ENCODE measurements at places on chromosomes 5 and 9.

- DNase-seq, result no peak
These were observed 5.3 kb downstream of the GSN start for GRCh38 chr9:121273064-121273775.

DNA sequence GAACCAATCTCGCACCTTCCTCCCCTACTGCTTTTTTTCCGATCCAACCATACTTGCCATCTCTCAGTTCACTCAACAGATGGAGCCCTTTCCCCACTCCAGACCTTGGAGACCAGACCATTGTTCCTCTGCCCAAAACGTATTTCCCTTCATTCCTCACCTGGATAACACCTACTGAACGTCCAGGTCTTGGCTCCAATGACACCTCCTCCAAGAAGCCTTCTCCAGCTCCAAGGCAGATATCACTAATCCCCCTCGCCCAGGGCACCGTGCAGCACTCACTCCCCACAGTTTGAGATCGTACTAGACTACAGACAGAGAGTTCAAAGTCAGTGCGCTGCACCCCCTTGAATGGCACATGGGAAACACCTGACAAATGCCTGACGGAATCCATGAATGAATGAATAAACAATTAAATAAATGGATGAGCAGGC lies 47.1 kb upstream of the AKNA start:
- no peak for DNase-seq

DNA sequence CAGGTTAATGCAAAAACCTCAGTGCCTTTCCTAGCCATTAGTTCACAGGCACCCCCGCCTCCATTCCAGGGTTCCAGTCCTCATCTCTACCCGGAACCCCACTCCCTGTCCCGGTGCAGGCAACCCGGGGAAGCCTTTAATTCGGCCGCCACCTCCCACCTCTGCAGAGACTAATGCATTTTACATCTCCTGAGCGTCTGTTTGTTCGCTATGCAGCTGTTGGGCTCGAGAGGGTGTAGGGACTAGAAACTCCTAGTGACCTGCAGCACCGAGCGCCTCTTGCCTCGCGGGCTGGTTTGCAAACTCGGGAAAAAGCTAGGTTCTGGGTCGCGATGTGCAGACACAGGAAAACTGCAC lies 3.6 kb downstream of the GDNF start:
- DNase-seq, result no peak

- DNase-seq, result no peak
These were observed 50.7 kb upstream of the GRHPR start for GRCh38 chr9:37371565-37372464.

GRCh38 chr9:35357116-35357515 lies 132.8 kb upstream of the RUSC2 start:
- DNase-seq, result no peak

DNA sequence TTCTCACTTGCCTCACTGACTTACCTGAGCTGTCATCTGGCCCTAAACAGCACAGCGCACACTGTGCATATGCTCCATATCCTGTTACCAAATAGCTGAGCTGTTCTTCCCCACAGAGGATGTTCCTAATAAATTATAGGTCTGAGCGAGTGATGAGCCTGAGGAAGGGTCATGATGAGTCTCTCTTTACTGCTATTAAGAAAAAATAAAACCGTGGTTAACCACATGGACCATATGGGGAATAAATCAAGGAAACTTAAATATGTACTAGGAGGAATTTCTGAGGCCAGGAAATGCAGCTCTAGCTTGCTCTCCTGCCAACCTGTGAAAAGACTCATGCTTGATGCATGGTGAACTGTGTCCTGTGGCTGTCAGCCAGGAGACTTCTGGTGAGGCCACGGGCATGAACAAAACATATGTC lies 424.8 kb upstream of the DMAC1 start:
- DNase-seq, result no peak

GRCh38 chr9:116504893-116505480 lies 182.1 kb upstream of the TRIM32 start:
- DNase-seq, result no peak

DNA sequence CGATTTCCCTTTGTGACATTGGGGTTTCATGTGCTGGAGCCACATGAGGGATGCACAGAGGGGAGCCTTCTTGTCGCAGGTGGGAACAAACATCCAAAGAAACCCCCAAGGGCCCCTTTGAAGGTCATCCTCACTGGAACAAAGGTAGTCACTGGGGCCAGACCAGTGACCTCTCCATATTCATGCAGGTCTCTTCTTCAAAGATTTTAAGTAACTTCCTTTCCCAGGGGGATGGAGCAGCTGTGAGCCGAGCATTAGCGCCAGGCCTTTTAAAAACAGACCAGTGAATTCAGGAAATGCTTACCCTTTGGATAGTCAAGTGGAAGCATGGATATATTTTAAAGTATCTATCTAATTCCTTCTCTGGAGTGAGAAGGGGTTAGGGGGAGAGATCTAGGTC lies 33.0 kb downstream of the DAPK1 start:
- DNase-seq, result no peak

DNA sequence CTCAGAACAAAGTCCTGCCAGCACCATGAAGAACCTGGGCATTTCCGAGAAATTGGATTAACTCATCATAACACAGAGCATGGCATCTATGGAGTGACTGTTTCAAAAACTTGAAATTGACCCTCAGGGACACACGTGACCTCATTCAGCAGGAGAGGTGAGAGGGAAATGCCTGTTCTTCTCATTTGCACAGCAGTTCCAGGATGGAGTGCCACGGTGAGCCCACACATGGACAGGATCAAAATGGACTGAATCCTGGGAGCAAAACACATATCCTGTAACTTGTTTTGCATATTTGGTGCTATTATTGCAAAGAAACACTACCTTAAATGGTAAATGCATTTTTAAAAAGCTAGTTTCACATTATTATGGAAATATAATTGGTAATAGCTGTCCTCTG lies 256.1 kb upstream of the IRX2 start:
- no peak for DNase-seq

DNA sequence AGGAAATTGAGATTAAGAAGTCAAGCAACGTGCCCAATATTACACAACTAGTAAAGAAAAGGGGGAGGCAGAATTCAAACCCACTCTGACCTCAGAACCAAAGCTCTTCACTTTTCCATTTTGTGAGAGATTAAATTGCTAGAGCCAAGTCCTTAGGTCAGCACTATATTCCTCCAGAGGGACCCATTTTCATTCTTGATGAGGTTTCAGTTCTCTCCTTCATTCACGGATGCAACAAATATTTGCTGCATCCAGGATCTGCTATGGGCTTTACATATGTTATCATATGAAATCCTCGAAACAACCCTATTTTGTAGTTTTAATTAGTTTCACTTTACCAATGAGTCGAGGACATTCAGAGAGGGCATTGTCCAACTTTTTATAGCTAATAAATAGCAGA lies 239.2 kb downstream of the EFNA5 start:
- no peak for DNase-seq

DNA sequence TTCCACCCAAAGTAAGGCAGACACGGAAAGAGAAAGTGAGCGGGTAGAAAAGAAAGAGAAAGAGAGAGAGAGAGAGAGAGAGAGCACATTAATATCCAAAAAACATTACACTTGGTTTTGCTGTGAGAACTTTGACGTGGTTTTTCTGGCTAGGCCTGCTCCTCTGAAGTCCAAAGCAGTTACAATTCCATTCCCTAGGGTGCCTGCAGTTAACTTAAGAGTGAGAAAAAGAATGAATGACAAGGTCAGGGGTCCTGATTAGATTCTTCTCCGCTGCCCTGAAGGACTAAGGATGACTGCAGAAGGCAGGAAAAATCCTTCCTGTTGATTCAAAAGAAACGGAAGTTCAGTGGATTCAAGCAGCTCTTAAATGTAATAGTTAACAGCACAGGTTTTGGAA lies 589.8 kb downstream of the PRELID2 start:
- no peak for DNase-seq

GRCh38 chr9:121972501-121972981 lies 120.6 kb downstream of the TTLL11 start:
- no peak for DNase-seq

- DNase-seq, result no peak
These were observed 94.5 kb downstream of the F2RL2 start for GRCh38 chr5:76528547-76529331.

- no peak for DNase-seq
These were observed 12.8 kb downstream of the FAM81B start for GRCh38 chr5:95403996-95404395.

DNA sequence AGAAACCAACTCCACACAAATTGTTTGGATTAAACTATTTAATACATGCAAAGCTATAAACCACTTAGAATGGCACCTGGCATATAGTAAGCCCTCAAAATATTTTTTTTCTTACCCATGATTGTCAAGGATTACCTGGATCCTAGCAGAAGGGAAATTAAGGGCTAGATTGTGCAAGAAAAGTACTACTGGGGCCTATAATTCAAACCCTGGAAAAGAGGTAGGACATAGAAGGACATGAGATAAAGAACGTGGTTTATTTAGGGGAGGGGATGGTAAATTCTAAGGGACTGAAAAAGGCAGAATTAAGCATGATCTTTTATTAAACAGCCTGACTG lies 14.9 kb upstream of the ARL15 start:
- no peak for DNase-seq

DNA sequence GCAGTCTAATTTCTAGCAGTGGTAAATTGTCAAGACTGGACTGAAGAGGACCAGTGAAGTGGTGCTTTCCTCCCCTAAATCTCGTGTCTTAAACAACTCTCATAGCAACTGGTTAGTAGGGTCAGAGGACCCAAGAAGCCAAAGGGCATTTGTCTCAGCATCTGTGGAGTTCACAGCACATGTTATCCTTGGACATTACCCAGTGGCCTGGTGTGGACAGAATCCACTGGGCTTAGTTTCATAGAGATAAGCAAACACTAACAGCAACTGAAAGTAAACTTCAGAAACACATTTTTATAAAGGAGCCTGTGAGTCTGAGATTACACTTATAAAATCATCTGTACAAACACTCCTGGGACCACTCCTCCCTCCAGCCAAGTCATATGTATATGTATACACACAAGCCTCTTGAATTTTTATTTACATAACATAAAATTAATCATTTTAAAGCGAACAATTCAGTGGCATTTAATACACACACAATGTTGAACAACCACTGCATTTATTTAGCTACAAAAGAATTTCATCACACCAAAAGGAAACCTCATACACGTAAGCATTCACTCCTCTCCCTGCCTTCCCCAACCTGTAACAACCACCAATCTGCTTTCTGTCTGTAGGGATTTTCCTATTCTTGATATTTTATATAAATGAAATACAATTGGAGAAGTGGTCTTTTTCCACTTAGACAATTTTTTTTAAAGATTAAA lies 457.8 kb downstream of the RASEF start:
- DNase-seq, result no peak

DNA sequence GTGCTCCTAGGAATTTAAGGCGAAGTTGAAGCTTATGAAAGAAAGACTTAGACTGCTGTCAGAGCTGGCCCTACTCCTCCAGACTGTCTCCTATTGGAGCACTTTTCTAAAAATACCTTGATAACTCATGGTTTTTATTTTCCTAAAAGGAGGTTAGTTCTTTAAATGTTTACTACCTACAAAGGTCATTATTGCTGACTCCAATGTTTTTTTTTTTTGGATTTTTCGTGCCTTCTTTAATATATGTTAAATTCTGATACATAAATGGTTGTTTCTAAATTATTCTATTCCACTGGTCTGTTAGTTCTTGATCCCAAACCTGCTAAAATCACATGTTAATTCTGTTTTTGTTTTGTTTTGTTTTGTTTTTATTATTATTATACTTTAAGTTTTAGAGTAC lies 227.6 kb upstream of the FTMT start:
- no peak for DNase-seq

- no peak for DNase-seq
These were observed 38.2 kb upstream of the PTGS1 start for GRCh38 chr9:122332644-122333043.

DNA sequence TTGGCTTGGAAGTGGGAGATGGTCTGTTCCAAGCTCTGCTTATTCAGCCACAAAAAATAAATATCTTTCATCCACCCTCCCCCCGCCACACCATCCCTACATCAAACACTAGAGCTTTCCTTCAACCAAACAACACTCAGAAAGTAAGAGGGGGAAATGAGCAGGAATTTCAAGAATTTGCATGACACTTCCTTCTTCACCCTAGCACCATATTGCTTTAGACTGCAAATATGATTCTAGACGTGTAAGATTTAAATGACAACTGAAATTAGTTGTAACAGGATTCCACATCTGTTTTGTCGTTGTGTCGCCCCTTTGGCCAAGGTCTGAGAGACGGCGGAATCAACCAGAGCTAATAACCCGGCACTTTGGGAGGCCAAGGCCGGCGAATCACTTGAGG lies 88.5 kb downstream of the NDFIP1 start:
- DNase-seq, result no peak

GRCh38 chr9:124558777-124559470 lies 51.7 kb upstream of the NR5A1 start:
- no peak for DNase-seq

DNA sequence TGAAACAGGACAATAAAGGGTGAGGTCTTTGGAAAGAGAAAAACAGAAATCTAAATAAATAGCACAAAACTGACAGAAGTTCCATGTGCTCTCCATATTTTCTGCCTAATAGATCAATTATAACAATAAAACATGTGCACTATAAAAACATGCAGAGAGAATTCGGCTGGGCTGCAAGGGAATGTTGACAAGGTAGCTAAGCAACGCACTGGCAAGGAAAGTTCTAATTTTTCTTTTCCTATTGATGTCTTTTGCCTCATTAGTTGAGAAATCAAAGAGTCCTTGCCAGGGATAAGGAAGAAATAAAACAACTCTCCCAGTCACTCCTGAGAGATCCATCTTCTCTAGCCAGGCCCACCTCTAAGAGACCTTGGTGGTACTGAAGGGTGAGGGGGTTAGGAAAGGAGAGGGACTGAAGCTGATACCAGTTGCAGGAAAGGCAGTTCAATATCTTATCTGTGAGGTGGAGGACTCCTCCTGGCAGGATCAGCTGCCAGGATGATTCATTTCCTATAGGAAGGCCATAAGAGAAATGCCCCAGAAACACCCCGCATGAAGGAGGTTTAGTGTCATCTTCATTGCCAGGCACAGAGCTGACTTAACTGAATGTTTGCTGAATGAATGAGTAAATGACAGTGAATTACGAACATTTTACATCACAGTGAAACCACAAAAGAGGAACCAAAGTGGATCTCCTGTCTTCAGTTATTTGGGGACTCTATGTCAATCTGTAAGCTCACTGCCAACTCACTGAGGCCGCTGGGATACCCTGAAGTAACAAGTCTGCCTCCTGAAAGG lies 63.7 kb upstream of the IFNK start:
- DNase-seq, result peak; percentile 45

GRCh38 chr9:86356871-86357866 lies 3.0 kb upstream of the TUT7 start:
- DNase-seq, result no peak

DNA sequence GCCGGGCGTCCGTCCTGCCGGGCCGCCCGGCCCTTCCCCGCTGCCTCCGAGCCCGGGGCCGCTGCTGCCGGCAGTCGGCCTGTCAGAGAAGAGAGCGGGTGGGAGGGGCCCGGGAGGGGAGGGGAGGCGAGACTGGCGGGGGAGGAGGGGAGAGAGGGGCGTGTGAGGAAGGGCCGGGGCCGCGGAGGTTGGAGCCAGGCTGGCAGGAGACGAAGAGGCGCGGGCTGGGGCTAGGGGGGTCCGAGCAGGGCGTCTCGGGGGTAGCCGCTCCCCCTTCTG lies 570 bp downstream of the CREBRF start:
- no peak for DNase-seq
